Foreskin keratinocyte (primary cell): ENCODE measurements at places on chromosomes 7 and 10. TPM values are rescaled to one million over a fixed set of nuclear protein-coding genes. Genes with fewer than 3 reads are reported as not detected.

DNA sequence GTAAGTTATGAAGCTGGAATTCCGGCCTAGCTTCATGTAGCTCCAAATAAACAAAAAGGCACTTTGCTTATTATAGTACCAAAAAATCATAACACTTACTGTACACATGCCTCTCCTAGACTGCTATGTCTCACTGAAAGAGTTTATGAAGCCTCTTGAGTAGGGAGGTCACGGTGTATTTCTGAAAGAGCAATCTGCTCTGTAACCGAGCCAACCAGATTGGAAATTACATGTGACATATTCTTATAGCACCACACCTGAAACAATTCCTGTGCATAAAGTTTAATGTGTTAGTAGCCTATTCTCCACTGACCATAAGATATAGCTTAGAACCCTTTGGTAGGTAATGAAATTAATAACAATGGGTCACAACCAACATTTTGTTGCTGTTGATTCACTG lies 1.3 kb upstream of the FAM3C start:
- no peak for DNase-seq

DNA sequence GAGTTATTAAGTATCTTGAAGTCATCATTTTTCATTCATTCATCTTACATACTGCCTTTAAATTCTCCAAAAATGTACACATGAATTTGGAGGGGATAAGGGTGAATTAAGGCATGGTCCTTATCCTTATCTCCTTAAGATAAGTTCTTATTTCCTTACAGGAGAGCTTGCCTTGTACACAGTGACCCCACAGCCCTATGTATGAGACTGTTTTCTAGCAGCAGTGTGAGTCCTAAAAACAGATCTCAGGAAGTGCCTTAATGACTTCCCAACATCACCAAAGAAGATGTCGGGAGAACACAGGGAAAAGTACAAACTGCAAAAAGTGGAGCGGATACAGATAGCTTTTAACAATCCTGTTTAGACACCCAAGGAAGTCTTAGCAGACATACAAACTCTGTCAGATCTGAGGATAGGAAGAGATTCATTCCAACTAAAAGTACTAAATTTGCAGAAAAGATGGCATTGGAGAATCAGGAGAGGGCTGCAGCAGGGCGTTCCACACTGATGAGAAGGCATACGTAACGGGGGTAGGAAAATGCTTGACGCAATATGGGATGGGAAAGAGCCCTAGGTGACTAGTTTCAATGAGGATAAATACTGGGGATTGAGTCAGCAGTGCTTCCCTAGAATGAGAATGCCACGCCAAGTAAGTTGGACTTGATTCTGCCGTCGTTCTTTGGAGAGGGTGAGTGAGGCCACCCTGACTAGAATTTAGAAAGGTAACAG lies 570.2 kb downstream of the PARD3 start:
- DNase-seq: no peak

Gene GSAP
- total RNA-seq: 3.9 and 4.2 TPM in 2 replicates

- DNase-seq: peak; percentile 39
Measured at GRCh38 chr7:97835296-97836138, 36.7 kb downstream of the ASNS start.

DNA sequence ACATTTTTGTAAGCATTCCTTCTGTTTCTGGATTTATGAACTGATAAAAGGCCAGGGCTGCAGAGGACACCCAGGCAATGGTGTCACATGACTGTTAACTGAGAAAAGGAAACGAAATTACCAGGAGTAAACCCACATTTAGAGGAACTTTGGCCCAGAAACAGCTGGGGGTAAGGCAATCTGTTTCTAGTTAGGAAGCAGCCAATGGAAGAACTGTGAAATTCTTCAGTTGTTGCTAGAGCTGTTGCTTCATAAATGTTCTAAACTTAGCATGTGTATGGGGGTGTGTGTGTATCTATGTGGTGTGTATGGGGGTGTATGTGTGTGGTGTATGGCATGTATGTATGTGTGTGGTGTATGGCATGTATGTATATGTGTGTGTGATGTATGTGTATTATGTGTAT lies 11.8 kb upstream of the PDCD4 start:
- DNase-seq: no peak

Gene SYT15
- total RNA-seq: 0.10 and 0.32 TPM in 2 replicates

Gene TCERG1L
- total RNA-seq: not detected in 2 replicates

DNA sequence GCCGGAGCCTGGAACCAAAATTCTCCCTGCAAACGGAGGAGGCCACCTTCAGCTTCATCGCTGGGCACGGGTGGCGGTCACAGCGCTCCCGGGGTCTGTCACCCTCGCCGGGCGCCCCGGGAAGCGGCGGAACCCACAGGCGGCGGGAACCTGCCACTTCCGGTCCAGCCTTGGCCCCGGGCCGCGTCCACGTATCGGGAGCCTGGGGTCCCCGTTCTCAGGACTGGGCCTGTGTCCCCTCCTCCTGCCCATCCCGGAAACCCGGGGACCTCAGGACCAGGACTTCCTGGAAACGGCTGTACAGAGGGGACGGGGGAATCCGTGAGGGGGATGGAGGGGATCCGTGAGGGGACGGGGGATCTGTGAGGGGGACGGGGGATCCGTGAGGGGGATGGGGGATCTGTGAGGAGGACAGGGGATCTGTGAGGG lies 25.4 kb downstream of the PDGFA start:
- DNase-seq: no peak

Gene NOD1
- 5.7 and 5.9 TPM in 2 replicates for total RNA-seq

DNA sequence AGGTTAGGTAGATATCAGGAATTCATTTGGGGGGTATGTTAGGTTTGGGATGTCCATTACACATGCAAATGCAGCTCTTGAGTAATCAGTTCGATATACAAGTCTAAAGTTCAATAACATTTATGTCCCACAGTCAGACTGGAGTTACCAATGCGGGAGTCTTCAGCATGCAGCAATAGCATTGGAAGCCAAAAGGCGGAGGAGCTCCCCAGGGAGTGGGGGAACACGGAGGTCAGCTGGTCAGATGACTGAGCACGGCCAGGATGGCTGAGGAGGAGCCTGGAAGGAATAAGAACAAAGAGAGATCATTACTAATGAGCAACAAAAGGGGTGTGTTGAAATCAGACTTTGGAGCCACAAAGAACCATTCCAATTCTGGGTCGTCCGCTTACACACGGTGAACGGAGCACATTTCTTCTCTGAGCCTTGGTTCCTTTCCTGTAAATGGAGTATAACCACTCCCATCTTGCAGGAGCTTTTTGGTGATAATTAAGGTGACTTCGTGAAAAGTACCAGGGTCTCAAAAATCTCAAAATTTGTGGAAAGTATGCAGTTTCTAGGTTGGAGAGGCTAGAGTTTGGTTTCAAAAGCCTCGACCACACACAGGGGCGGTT lies 478 bp upstream of the ZNF22 start:
- DNase-seq: no peak

DNA sequence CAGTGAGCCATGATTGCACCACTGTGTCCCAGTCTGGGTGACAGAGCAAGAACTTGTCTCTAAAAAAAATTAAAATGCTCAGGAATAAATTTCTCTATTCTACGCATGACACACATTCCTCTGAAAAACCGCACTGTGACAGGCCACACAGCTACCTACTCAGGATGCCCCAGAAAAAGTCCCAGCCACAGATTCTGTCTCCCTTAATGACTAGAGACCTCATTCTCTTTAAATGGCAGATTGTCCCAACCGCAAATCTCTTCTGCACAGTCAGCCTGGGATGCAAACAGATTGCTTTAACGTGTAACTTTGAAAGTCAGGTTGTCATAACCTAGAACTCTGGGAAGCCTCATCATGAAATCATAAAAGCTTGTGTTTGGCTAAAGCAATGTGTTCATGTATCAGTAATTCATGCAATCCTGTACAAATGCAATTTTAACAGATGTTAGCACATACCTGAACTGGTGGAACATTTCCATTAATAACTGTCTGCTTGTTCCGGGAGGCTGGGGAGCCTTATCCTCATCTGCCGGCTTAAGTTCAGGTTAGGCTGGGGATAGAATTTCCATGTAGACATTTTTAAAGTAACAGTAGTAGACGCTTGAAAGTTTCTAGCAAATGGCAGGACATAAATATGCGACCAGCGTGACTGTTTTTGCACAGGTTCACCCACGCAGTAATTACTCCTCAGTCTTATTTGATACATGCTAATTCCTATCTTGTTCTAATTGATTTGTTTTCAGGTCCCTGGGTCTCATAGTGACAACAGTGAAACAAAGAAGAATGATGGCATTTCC lies 26.2 kb upstream of the MSRB2 start:
- no peak for DNase-seq

DNA sequence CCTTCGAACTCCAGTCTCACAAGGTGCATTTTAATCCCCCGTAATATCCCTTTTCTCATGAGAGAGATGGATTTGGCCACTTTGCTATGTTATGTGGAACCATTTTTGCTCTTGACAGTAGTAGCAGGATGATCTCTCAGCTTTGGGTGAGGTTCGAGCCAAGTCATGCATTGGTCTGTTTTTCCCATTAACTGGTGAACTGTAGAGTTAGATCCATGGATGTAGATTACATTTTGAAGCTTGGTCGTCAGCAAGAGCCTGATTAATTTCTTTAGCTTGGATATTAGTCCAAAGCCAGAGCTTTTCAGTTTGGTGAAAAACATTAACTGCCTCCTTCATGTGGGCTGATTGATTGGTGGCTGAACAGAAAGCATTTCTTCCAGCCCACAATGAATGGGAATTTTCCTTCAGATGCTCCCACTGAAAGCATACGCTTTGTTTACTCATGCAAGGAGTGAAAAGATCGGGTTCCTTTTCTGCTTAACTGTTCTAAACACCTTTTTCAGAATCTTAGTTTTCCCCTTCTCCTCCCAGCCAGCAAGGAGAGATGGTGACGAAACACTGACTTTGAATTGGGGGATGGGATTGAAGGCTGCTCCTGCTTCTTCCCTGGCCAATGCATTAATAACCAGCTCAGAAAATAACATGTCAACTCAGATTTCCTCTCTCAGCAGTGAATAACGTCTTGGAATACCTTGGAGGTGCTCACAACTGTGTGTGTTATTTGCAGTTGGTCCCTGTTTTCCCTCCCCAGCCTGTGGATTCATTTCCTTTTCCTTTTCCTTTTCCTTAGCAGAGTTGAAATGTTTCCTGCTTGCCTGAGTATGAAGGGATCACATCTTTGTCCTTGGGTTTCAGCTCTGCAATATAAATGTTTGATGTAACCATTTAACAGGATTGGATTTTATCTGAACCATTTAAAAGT lies 351.8 kb upstream of the FZD8 start:
- no peak for DNase-seq

GRCh38 chr7:150784954-150785353 lies 15.2 kb downstream of the TMEM176B start:
- no peak for DNase-seq

- DNase-seq: peak; percentile 17
Measured at GRCh38 chr7:150962553-150963399, 15.3 kb downstream of the KCNH2 start.

Gene ODAD2
- total RNA-seq: 0.07 and 0.41 TPM in 2 replicates

GRCh38 chr10:133216776-133217175 lies 13.2 kb upstream of the UTF1 start:
- no peak for DNase-seq

Gene AASS
- total RNA-seq: 12.6 and 13.6 TPM in 2 replicates

DNA sequence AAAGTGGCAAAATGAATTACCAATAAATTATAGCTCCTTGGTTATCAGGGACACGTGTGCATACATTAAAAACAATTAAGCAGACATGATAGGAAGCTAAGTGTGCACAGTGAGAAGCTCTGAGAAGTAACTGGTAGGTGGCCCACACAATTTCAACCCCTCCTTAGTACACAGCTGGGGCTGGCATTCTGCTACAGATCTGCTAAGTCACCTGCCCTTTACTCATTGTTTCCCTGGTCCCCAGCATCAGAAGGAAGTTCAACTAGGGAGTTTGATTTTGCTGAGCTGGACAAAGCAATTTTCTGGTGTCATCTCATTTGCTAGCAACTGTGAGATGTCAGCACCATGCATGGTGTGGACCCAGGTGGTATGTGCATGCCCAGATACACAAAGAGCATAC lies 424.1 kb upstream of the NPVF start:
- DNase-seq: no peak

GRCh38 chr7:40810274-40810673 lies 675.5 kb downstream of the SUGCT start:
- DNase-seq: no peak

GRCh38 chr10:30736685-30737232 lies 107.2 kb upstream of the LYZL2 start:
- DNase-seq: peak; percentile 73

GRCh38 chr7:28686418-28686800 lies 271.7 kb downstream of the TRIL start:
- peak; percentile 56 for DNase-seq
